ENCODE measurements at places on chromosomes 7 and 10. TPM values are rescaled to one million over a fixed set of nuclear protein-coding genes. Genes with fewer than 3 reads are reported as not detected.

DNA sequence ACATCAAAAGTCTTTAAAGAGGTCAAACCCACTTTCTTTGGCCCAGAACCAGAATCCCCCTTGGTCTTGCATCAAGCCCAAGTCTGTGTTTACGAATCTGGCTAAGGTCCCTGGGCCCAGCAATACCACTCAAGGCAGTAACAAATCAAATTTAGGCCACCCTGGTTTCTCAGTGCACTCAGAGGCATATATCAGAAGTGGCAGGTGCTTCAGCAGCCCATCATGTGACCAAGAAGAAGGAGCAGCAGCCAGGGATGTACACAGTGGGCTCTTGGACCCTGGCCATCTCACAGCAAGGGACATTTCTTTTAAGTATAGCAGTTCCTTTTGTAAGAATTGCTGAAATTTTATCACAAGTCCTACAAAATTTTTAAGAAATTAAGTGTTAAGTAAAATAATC, 7.3 kb upstream of the SLC25A13 start:
- no peak for DNase-seq

DNA sequence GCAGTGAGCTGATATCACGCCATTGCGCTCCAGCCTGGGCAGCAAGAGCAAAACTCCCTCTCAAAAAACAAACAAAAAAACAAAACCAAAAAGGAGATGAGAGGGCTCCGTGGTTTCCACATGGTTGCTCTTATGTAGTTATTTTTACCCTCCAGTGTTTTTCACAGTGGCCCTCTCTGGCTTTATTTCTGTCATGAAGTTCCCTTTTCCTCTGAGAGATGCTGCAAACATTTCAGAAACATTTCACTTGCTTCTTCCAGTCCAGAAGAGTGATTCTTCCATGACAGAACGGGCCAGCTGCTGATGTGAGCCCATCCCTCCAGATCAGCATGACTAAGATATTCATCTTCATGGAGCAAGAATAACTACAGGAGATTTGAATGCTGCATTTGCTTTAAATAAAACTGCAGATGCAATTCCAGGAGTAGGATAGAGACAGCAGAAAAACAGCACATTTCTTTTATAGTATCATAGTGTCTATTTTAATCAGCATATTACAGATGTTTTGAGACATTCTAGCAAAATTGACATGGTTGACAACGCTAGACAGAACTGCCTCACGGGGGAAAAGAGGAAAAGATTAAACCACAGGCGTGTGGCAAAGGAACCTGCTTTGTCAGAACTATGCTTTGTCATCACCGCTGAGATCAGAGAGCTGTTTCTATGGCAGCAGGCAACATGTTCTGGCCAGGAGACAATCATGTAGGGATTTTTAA, 40.3 kb downstream of the NRCAM start:
- no peak for DNase-seq

GRCh38 chr7:108459922-108460551, 3.8 kb upstream of the NRCAM start:
- DNase-seq: no peak

- DNase-seq: no peak
These were observed 95.0 kb upstream of the LEP start for GRCh38 chr7:128146052-128146451.

DNA sequence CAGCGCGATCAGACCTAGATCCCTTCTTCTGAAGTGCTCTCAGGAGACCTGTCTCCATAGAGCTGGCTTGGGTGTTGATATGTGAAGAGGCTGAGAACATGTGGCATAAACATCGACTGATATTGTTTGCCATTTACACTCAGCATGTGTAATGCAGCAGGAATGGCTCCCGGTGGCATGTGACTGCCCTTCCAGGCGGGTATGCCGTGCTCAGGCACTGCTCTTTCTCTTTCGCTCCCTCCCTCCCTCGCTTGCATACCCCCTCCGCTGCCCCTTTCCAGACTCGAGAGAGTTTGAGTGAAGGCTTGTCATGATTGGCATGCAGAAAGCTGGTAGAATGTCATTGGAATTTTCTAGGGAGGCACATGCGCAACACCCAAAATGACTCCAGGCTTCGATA, 107.3 kb upstream of the PDCD4 start:
- DNase-seq: no peak

DNA sequence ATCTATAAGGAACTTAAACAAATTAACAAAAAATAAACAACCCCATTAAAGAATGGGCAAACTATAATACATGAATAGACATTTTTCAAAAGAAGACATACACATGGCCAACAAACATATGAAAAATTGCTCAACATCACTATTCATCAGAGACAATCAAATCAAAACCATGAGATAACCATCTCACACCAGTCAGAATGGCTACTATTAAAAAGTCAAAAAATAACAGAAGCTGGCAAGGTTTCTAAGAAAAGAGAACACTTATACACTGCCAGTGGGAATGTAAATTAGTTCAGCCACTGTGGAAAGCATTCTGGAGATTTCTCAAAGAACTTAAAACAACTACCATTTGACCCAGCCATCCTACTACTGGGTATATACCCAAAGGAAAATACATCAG, 280.5 kb downstream of the THSD7A start:
- no peak for DNase-seq

The CFAP70 gene
- total RNA-seq: 0.53 TPM

The SDK1 gene
- 3.6 TPM for total RNA-seq

The PNLIP gene
- not detected for total RNA-seq

The HABP2 gene
- 0.09 TPM for total RNA-seq
